Activated T-cell treated with anti-CD3 and anti-CD28 coated beads, Interleukin-2, amount 50 U/mL, for 48 hours (primary cell): ENCODE measurements at places on chromosomes 13 and 19.

DNA sequence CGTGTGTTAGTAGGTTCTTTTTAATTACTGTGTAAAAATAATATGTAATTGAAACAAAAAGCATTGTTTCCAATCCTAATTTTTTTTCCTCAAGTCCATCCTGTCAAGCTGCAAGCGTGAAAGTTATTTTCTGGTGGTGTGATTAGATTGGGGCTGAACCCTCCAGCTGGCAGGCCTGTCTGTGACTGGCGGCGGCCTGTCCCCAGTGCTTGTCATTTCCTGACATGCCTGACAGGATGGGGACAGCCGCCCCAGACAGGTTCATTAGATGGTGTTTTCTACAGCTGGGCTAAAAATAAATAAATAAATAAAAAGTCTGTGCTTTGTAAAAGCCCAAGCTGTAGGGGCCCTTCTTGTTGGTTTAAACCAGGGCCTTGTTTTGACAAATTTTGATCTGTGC lies 53.7 kb upstream of the MAB21L1 start:
- DNase-seq, result no peak

GRCh38 chr19:5188548-5189317 lies 151.9 kb downstream of the PTPRS start:
- DNase-seq, result no peak

DNA sequence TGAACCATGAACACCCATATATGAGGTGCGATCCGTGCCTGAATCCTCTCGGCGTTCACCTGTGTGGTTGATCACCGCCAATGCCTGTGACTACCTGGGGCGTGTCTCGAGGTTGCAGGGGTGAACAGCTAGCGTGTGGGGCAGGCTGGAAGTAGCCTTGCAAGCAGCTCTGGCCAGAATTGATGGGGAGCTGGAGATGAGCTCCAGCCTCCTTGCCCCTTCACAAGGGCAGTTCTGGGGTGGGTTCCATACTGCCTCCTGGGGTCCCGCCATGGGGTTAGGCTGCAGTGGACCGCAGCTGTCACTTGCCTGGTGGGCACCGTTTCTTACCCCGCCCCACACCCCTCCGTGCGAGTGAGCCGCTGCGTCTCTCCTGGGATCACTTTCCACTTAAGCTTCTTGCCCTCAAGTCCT lies 154.5 kb upstream of the SOX1 start:
- no peak for DNase-seq

DNA sequence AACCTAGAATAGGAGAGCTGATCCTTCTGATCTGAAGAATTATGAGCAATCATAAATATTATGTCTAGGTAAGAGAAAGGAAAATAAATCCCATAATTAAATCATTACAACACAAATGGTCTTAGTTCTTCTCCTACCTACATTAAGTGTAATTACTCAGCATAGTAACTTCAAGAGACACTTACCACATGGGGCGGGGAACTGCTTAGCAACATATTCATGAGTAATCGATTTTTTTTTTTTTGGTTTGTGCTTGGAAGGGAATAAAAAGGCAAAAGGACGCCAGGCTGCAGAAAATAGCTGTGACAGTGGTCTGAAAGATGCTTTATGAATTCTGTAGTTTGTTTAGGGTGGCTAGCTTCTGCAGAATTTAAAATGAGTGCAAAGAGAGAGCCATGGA lies 103.3 kb upstream of the HTR2A start:
- DNase-seq, result no peak

DNA sequence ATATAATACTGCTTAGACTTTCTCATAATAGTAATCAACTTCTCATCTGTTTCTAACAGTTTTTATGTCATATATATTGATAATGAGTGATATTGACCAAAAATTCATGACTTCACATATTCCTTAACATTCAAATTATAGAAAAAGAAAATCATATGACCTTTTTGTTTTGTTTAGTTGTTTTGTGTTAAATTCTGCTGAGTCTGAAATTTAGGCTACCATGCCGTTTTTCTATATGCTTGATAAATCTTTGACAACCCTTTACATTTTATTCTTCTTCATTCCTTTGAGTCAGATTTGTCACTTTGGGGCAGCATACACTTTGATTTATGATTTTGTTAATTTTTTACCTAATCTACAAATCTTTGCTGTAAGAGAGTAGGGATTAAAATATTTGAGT lies 176.4 kb downstream of the ITGBL1 start:
- no peak for DNase-seq
